Fibroblast of the conjunctiva (primary cell): ENCODE measurements at places on chromosomes 2 and 18.

- DNase-seq, result no peak
Measured at GRCh38 chr18:55748227-55748738, 160.3 kb upstream of the TCF4 start.

GRCh38 chr2:207252979-207253645, 87.4 kb upstream of the KLF7 start:
- no peak for DNase-seq

DNA sequence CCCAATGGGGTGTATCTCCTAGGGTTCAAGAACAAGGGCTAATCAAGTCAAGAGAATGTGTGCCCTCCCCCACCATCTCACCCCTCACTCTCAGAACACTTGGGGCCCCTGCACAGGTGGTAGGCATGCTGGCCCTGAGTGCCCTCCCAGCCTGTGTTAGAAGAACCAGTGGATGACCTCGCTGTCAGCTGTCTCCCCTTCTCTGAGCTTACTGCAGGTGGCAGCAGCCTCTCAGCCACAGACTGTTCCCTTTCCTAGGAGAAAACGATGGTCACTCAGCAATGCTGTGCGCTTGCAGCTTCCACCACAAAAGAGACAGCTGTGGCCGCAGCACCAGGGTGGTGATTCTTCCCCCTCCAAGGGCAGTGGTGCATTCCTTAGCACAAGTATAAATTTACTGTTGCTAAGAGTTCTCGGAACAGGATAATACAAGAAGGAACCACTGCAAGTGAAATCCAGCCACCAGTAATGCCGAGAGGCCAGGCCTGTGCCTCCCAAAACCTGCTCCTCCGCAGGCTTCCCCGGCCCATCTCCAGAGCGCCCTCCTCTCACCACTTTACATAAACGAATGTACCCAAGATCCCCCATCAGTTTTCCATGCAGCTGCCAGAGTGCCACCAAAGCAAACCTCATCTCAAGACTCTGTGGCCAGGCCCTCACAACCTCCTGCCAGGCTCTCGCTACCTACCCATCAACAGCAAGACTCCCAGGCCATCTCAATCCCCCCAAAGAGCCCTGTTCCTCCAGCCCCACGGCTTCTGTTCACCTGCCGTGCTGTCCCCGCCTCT, 935 bp upstream of the RAMP1 start:
- peak; percentile 80 for DNase-seq

DNA sequence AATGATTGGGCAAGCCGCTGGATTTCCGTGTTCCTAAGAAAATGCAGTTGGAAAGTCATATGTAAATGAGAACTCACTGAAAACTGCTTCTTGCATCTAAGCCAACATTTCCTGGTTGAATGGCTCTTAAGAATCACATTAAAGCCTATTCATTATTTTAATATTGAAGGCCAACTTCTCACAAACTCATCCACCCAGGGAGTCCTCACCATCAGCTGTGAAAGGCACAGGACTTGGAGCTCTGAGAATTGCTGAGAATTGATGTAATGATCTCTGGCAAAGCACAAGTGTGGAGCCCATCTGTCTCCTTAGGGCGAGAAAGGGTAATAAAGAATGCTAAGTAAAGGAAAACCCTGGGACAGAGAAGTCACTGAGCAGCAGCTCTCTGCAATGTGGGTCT, 55.9 kb upstream of the APCDD1 start:
- no peak for DNase-seq

- DNase-seq, result no peak
Measured at GRCh38 chr2:80437959-80438358, 133.4 kb upstream of the LRRTM1 start.

- DNase-seq, result no peak
Measured at GRCh38 chr2:132936791-132937190, 266.8 kb upstream of the LYPD1 start.

GRCh38 chr2:218003981-218004419, 1.2 kb upstream of the TNS1 start:
- DNase-seq, result peak; percentile 98

DNA sequence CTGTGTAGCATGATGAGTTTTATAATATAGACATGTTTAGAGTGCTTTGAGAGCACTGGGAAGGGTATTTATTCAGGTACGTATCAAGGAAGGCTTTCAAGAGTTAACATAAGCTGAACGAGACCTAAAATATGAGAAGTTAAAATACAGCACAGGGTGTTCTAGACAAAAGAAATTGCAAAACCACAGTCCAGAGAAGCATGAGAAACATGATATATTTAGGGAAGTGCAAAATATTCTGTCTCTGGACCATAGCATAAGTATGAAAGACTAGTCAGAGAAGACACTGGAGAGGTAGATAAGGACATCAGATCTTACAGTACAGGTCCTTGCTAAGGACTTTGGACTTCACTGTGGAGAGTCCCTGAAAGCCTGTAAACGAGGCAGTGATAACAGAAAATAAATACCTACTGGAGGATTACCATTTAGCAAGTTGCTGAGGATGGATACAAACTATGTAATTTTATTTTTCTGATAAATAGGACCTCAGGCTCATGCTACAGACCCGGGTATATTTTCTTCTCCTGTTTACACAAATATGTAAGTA, 43.7 kb downstream of the FSIP2 start:
- DNase-seq, result no peak

DNA sequence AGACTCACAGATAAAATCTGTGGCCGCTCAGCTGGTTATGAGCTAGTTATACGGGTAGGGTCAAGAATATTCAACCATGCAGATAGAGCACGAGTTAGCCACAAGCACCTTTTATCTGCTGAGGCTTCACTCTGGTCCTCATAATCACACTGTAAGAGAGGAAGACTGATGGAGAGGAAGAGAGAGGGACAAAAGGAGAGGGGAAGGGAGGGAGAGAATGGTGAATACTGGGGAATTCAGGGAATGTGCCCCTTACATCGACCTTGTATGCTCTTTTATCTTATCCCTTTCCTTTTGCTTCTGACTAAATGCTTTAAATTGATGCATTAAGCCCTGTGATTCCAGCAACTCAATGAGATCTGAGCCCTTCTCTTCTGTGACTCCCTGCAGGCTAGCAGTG, 333.1 kb downstream of the DSEL start:
- no peak for DNase-seq

DNA sequence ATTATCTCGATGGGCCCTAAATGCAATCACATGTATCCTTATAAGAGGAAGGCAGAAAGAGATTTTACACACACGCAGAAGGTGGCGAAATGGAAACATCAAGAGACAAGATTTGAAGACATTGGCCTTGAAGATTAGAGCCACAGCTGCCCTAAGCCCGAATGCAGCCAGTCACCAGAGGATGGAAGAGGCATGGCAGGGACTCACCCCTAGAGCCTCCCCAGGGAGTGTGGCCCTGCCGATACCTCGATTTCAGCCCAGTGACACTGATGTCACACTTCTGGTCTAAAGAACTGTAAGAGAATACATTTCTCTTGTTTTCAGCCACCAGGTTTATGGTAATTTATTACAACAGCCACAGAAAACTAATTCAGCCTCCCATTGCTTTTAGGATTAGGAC, 17.4 kb downstream of the TTC39C start:
- no peak for DNase-seq

DNA sequence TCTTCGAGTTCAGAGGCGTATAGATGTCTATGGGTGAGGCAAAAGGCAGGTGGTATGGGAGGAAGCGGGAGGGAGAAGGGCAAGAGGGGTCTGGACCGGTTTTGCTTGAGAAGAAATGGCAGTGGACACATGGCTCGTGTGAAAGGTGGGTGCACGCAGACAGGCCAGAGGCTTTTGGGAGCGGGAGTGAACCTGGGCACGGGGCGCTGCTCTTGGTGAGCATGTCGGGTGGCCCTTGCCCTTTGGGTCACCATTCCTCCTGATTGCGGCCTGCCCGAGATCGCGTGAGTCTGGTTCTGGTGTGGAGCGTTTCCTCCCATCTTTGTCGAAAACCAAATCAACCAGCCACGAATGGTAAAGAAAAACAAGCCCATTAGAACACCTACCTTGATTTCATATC, 12.6 kb downstream of the LDLRAD4 start:
- no peak for DNase-seq

DNA sequence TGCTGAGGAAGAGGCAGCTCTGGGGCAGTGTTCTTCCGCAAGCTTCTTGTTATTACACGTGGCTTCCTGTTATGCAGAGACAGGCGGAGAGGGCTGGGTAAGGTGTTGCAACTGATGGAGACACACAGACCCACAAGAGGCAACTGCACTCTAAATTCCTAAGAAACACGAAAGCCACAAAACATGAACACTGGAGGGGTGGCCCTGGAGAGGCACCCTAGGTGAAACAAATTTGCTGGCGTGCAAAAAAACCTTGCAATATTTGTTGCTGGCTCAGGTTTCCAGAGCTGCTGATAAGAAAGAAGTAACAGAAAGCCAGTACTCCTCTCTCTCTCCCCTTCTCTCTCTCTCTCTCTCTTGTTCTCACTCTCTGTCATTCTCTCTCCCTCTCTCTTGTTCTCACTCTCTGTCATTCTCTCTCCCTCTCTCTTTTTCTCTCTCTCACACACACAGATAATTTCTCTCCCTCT, 31.8 kb downstream of the ARHGAP25 start:
- DNase-seq, result no peak

- DNase-seq, result no peak
Measured at GRCh38 chr2:109349503-109350465, 220.8 kb downstream of the SH3RF3 start.

DNA sequence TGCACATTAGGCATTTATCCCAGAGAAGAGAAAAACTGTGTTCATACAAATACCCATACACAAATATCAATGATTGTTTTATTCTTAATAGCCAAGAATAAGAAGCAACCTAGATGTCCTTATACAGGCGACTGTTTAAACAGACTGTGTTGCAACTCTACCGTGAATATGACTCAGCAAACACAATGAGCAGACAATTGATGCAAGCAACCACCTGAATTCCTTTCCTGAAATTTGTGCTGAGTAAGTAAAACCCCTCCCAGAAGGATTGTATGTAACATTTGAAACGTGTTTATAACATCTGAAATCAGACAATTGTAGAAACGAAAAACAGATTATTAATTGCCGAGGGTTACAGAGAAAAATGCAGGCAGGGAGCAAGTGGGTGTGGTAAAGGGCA, 621.9 kb upstream of the SOX11 start:
- DNase-seq, result no peak

- DNase-seq, result no peak
Measured at GRCh38 chr2:234843411-234843810, 108.4 kb upstream of the SH3BP4 start.

DNA sequence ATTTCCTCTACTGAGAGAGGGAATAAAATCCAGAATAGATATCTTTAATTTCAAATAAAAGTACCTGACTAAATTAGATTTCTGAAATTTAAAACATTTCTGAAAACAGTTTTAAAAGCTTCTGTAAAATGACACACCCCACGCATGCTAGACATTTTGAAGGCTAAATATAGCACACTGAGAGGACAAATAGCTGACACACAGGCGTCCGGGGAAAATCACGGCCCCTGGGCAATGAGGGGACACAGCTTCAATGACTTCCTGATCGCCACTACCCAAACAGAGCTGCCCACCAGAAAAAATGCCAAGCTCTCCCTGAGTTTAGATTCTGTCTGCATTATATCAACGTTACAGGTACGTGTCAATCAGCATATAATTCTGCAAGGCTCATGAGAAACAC, 10.9 kb downstream of the TBC1D8 start:
- no peak for DNase-seq

DNA sequence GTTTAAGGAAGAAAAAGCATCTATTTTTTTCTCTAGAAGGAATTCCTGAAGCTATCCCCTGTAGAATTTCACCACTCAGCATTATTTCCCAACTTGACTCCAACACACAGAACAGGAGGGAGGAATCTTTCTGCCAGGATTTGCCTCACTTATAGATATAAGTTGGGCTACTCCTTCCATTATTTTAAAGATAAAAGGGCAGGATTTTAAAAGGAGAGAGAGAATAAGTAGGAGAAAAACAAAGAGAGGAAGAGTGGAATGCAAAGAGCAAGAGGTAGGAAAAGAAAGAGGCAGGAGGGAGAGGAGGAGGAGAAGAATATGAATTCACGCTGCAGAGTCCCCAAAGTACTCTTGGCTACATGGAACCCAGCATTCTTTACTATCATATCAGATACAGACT, 182.5 kb downstream of the TCF4 start:
- no peak for DNase-seq

- DNase-seq, result no peak
Measured at GRCh38 chr2:134289225-134289624, 35.4 kb downstream of the MGAT5 start.

DNA sequence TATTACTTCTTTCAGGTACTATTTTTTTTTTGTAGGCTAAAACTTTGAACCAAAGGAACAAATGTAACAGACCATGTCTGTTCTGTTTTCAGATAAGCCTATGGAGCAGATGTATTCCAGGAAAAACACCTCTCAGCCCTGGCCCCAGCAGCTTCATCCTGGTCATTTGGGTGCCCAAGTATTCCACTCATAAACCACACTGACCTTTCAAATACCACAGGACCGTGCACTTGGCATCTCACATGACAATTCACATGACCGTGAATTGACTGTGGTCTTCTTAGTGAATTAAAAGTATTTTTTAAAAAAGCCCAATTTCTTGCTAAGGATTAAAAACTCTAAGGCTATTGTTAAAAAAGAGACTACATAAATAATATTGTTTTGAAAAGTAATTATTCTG, 50.2 kb downstream of the SMIM21 start:
- DNase-seq, result no peak

DNA sequence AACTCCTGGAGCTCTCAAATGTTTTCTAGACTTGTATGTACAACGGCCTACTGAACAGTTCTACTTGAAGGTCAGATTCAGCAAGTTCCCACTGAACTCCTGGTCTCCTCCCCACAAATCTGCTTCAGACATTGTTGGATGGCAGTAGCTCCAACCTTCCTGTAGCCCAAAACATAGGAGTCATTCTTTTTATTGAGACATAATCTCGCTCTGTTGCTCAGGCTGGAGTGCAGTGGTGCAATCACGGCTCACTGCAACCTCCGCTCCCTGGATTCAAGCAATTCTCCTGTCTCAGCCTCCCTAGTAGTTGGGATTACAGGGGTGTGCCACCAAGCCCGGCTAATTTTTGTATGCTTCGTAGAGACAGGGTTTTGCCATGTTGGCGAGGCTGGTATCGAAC, 47.3 kb downstream of the QPCT start:
- DNase-seq, result no peak
